Esophagus squamous epithelium (tissue), 5 donors: ENCODE measurements at places on chromosomes 4 and X.
A peak's percentile ranks its signal among the peaks of the same experiment; 100 is the strongest.

DNA sequence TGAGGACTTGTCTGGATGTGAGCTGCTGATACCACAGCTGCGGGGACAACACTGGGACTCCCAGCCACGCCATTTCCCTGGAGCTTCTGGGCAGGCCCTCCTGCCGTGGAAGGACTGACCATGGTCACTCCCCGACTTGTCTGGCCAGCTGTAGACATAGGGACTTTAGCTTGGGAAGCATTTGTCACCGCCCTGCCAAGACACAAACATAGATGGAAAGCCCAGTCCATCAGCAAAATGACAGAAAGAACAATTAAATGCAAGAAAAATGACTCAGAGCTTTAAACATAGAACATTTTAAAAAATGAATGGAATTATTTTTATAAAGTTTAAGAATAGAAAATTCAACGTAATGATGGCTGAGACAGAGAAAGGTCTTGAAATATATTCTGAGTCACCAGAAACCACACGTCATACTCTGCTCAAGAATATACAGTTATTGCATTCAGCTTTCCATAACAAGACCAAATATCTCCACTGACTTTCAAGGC is 107.6 kb upstream of the CBR4 start:
- no peak for DNase-seq

- no peak for DNase-seq
Observed at GRCh38 chr4:38131371-38132091, 171.3 kb downstream of the PTTG2 start.

- no peak for DNase-seq
Observed at GRCh38 chr4:76053730-76054129, 17.9 kb upstream of the CXCL11 start.

DNA sequence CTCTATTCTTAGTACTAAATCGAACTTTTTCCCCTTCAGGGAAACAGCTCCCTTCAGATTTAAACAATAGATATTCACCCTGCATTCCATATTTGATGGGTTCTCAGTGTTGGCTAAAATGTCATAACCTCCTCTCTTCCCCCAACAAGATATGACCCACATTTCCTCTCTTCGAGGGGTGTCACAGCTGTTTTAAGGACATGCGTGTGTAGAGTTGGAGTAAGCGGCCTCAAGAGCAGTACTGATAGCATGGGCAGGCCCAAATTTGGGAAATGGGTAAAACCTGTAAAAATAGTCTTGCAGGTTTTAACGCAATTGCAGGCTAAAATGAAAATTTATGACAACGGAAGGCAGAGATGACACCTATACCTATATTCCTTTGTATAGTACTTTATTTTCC is 28.7 kb downstream of the SAT1 start:
- no peak for DNase-seq

GRCh38 chrX:40176351-40177116 is 78.8 kb upstream of the BCOR start:
- DNase-seq, result peak; percentile 10

- no peak for DNase-seq
Observed at GRCh38 chr4:92501456-92501855, 197.7 kb downstream of the GRID2 start.

DNA sequence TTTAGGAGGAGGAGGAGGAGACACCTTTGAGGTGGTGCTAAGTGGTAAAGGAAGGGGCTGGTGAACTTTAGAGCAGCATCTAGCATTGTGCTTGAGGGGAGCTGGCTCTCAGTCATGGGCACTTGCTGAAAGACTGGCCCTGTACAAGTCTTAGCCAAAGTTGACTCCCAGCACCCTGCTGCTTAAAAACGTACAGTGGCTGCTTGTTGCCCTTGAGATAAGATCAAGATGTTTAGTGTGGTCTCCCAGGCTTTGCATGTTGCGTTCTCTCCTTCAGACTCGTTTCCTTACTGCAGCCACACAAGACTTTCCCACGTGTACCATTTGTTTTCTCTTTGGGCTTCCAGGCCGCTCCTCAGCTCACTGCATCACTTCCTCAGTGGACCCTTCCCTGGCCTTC is 1.8 kb downstream of the MED28 start:
- no peak for DNase-seq

GRCh38 chr4:152687974-152688599 is 8.3 kb upstream of the TMEM154 start:
- DNase-seq, result no peak

- DNase-seq, result no peak
Observed at GRCh38 chr4:87855559-87855958, 22.8 kb downstream of the MEPE start.

DNA sequence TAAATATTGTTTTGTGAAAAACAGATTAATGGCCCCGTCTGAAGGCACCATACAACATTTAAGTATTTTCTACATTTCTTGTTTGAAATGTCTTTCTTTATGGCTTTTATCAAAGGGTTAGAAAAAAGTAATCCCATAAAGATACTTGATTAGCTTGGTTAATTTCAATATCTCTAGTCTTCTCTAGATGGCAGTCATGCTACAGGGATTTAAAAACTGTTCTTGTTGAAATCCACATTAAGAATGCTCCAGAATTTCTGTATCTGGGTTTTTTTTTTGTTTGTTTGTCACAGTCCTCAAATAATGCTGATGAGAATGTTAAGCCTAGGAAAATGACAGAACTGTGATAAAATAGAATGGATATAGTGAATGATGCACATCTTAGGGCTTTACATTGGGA is 109.0 kb upstream of the AADAT start:
- DNase-seq, result no peak

GRCh38 chr4:98620087-98620784 is 38.2 kb downstream of the TSPAN5 start:
- DNase-seq, result no peak

- no peak for DNase-seq
Observed at GRCh38 chr4:32689518-32689917, 1969.3 kb downstream of the PCDH7 start.

- no peak for DNase-seq
Observed at GRCh38 chrX:46573331-46573891, at the start of gene CHST7. Gene CHST7, plus strand, starts transcription at chrX:46573765. Its CDS starts 167 bp downstream, at chrX:46573932.

GRCh38 chrX:77118686-77119085 is 328.5 kb upstream of the FGF16 start:
- no peak for DNase-seq

GRCh38 chr4:130092187-130093015 is 996.4 kb downstream of the C4orf33 start:
- DNase-seq, result no peak

GRCh38 chr4:172514801-172515200 is 653.8 kb upstream of the GALNT7 start:
- no peak for DNase-seq

GRCh38 chr4:42123071-42123644 is 29.3 kb downstream of the BEND4 start:
- no peak for DNase-seq

- peak; percentile 4 for DNase-seq
Observed at GRCh38 chr4:88320780-88321373, 36.5 kb upstream of the PPM1K start.

DNA sequence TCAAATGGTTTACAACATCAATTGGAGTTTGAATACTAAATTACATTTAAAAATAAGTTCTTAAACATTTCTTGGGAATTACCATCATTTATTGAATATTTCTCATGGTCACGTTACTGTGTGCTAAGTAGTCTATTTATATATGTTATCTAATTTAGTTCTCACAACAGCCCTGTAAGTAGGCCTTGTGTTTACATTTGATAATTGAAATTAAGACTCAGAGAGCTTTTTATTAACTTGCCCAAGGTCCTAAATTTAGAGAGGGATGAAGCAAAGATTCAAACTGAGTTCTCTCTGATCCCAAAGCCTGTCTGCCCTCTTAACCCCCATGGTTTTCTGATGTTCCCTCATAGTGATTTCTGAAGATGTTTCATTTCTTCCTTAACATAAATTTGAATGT is 103.7 kb downstream of the CEP135 start:
- no peak for DNase-seq

GRCh38 chr4:39124885-39125599 is 57.3 kb upstream of the WDR19 start:
- no peak for DNase-seq

DNA sequence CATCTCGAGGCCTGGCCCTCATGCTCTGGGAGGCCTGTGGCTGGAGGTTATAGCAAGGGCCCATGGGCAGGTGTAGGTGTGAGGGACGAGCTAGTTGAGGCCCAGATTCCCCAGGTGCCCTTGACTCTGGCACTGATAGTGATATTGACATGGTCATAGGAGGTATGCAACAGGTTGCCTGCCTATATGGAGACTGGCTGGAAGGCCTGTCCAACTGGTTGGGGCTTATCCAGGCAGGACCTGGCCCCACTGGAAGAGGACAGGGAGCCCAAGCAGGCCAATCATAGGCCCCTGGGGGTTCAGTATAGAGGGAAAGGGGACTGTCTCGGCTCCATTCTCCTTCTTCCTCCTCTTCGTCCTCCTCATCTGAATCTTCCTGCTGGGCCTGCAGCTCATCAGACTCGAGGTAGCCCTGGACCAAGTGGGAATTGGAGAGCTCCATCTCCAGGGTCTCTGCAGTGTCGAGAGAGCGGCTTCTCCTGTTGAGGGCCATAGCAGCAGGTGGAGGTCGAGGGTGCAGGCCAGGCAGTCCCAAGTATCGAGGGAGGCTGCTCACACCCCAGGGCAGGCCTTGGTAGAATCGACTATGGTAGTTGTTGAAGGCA is 15.3 kb downstream of the AMER1 start:
- DNase-seq, result no peak

- DNase-seq, result no peak
Observed at GRCh38 chrX:55135171-55135570, 46.4 kb downstream of the PAGE2 start.

- DNase-seq, result no peak
Observed at GRCh38 chr4:24781999-24782745, 13.2 kb upstream of the SOD3 start.

DNA sequence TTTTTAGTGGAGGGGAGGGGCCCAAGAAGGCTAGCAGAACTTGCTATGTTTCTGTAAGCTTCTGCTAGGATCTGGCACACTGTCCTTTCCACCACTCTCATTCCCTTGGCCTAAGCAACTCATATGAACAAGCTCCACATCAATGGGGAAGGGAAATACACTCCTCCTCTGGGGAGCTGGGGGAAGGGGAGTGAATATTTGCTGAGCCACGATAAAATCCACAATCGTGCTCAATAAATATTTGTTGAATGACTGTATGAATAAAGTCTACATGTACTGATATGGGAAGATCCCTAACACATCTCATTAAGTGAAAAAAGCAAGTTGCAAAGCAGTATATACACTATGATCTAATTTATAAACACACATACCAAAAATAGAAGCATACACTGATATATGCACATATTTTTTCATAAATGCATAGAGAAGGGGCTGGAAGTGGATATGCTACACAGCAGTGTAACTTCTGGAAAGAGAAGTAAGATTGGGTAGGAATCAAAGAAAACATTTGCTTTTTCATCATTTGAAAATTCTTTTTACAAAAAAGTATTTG is 95.8 kb upstream of the EFHC2 start:
- no peak for DNase-seq

GRCh38 chrX:150889131-150889530 is 9.3 kb downstream of the CD99L2 start:
- no peak for DNase-seq

GRCh38 chr4:98421111-98421510 is 159.9 kb downstream of the RAP1GDS1 start:
- no peak for DNase-seq

GRCh38 chr4:73523126-73523525 is 41.6 kb downstream of the AFM start:
- DNase-seq, result no peak

DNA sequence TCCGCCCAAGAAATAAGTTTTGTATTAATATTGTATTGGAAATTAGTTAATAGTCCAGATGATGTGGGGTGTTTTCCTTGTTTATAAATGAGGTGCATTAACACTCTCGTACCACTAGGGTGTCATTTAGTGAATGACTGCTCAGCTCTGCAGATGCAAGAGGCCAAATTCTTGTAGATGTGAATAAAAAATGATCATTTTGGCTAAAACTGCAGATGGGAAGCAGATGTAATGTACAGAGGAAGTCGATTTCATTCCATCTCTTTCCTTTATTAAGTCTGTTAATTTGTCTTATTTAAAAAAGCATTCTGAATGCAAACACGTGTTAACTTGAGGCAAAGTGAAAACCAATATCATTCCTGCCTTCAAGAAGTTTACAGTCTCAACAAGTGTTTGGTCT is 108.1 kb downstream of the DHX15 start:
- DNase-seq, result no peak

GRCh38 chrX:38220415-38221390 is at the start of gene SRPX:
Gene SRPX, minus strand, starts transcription at chrX:38220871. Its CDS starts 79 bp downstream, at chrX:38220792.
- DNase-seq, result no peak

- DNase-seq, result no peak
Observed at GRCh38 chr4:7467471-7467870, 32.7 kb upstream of the PSAPL1 start.

- no peak for DNase-seq
Observed at GRCh38 chrX:12954981-12955380, 19.9 kb upstream of the TMSB4X start.

DNA sequence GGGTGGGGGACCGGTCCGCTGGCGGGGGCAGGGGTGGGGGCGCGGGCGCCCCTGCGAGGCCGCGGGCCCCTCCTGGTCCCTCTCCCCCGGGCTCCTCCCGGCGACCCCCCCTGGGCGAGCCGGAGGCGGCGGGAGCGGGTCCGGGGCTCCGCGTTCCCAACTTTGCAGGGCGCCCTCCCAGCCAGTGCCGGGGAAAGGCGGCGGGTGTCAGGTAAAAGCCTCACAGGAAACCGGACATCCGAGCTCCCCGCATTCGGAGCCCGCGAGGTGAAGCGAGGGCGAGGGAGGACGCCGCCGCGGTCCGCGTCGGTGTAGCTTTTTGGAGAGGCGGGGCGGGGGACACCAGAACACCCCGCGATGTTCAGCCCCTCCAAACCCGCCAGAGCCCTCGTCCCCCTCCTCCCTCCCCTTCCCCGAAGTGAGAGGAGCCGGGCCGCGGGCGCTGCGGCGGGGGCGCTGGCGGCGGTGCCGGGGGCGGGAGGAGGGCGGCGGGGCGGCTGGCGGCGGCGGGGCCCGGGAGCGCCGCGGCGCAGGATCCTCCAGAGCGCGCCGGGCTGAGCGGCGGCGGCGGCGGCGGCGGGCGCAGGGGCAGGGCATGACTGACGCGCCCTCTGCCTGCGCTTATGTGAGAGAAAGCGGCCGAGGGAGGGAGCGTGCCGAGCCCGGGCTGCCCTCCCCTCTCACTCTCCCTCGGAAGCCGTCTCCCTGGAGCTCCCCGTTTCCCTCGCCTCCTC is at the start of gene VEGFC:
VEGFC (minus strand) TSS at position 597 of the 734 bp plus-strand sequence. CDS start 611 bp downstream, outside the sequence.
- DNase-seq, result no peak

DNA sequence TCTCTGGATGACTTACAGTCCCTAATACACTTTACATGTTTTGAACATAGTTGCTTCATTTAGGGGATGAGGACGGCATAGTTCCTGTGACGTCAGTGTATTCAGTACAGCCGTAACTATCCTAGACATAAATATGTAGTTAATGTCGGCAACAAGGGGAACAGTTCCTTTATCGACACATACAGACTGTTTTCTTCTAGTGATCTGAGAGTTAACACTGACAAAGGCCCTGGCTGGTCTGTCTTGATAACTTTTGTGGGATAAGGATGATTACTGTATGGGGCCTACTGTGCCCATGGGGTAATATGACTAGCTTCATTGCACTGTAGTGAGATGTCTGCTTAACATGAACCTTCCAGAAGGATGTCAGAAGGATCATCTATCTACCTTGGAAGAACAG is 131.2 kb downstream of the ZNF518B start:
- DNase-seq, result no peak

GRCh38 chrX:53732797-53733196 is 46.3 kb upstream of the HUWE1 start:
- no peak for DNase-seq
